Bone marrow (tissue), 2 donors: ENCODE measurements at places on chromosomes 13 and 19.

DNA sequence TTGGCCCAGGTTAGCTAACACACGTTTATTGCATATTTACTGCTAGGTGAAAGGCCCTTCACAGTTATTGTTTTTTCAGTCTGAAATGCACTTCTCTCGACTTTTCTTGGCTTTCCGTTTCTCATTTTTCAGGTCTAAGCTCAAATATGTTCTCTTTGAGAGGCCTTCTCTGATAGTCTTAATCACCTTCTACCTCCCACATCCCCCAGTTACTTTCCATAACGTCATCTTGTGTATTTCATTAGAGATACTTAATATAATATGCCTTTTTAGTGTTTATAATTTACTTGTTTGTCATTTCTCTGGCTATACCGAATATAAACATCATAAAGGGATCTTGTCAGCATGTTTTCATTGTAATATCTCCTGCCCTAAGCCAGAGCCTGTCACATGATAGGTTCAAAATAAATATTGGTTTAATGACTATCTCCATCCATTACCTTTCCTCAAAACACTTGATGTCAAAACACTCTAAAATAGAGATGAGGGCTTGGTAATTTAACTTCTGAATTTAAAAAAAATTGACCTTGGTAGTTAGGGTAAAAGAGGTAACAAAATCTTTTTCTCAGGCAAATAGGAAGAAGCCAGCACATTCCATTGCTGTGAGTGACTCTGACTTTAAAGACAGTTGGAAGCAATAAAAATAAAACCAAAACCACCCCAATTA, 168.6 kb upstream of the RFC3 start:
- no peak for DNase-seq

DNA sequence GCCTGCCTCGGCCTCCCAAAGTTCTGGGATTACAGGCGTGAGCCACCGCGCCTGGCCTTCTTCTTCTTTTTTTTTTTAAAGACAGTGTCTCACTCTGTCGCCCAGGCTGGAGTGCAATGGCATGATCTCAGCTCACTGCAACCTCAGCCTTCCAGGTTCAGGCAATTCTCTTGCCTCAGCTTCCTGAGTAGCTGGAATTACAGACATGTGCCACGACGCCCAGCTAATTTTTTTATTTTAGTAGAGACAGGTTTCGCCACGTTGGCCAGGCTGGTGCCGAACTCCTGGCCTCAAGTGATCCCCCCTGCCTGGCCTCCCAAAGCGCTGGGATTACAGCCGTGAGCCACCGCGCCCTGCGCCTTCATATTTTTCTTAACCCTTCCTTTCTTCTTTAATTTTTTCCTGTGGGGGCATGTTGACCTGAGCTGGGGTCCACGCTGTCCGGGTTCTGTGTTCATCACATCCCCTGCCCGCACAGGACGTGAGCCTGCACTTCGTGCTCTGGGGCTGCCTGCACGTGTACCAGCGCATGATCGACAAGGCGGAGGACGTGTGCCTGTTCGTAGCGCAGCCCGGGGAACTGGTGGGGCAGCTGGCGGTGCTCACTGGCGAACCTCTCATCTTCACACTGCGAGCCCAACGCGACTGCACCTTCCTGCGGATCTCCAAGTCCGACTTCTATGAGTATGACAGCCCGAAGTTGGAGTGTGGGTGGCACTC, 14.1 kb downstream of the PNPLA6 start:
- no peak for DNase-seq

- DNase-seq = no peak
Observed at GRCh38 chr19:45136507-45137178, 24.1 kb downstream of the NKPD1 start.

DNA sequence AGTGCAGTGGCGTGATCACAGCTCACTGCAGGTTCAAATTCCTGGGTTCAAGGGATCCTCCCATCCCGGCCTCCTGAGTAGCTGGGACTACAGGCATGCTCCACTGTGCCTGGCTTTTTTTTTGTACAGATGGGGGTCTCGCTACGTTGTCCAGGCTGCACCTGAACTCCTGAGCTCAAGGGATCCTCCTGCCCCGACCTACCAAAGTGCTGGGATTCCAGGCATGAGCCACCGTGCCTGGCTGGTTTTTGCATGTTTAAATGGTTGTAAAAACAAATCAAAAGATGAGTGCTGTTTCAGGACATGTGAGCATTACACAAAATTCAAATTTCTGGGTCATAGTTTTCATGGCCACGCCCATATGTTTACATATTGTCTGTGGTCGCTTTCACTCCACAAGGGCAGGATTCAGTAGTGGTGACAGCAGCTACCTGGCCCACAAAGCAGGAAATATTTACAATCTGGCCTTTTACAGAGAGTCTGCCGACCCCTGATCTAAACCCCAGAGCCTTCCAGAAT, 5.3 kb downstream of the MATK start:
- no peak for DNase-seq

DNA sequence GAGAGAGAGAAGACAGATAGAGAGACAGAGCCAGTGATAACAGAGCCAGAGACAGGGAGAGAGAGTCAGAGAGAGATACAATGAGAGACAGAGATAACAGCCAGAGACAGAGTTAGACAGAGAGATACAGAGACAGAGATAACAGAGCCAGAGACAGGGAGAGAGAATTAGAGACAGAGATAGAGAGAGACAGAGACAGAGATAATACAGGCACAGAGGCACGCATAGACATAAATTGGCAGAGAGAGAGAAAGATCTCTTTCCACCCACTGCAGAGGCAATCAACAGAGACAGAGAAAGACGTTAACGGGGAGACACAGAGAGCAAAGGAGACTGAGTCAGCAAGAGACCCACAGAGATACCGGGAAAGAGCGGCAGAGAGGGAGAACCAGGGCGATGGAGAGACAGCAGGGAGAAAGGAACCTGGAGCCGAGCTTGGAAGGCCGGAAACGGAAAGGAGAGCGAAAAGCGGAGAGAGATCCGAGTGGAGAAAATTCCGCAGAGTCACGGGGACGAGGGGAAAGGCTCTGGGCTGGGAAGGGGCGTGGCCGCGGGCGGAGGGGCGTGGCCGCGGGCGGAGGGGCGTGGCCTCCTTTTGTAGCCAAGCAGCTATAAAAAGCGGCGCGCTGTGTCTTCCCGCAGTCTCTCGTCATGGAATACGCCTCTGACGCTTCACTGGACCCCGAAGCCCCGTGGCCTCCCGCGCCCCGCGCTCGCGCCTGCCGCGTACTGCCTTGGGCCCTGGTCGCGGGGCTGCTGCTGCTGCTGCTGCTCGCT, at the start of gene TNFSF9:
Gene TNFSF9, plus strand, starts transcription at position 641 of the 777 bp plus-strand sequence. Its CDS starts 11 bp downstream, at position 652.
- peak; percentile 38 for DNase-seq

GRCh38 chr13:100534147-100534843, 54.3 kb downstream of the GGACT start:
- no peak for DNase-seq
